RPMI8226 (cell line): ENCODE measurements at places on chromosomes 6 and 20.

DNA sequence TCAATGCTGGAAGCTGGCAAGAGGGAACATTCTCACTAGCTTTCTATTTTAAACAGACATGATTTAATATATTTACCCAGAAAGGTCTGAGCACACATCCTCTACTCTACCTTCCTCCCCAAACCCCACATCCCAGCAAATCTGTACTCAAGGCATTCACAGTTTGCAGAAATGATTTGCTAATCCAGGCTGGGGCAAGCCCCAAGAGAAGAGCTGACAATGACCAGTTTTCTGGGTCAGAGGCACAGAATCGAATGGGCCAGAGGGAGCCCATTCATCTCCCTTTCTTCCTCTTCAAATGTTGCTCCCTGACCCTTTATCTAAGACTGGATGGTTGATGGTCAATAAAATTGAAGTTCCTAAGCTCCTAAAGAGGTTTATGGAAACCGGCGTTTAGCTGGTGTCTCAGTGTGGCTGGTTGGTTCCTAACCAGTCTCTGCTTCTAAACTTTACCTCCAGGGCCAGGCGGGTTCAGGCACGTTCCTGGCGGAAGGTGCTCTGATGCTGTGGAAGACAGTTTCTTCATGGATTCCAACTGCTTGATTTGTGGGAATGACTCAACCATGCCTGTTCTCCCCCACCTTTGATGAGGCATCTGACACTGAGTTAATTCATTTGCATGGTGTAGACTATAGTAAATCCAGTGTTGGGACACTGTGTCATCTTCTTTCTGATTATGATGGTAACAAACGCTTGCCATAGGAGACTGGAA, 96.4 kb upstream of the IYD start:
- no peak for DNase-seq

DNA sequence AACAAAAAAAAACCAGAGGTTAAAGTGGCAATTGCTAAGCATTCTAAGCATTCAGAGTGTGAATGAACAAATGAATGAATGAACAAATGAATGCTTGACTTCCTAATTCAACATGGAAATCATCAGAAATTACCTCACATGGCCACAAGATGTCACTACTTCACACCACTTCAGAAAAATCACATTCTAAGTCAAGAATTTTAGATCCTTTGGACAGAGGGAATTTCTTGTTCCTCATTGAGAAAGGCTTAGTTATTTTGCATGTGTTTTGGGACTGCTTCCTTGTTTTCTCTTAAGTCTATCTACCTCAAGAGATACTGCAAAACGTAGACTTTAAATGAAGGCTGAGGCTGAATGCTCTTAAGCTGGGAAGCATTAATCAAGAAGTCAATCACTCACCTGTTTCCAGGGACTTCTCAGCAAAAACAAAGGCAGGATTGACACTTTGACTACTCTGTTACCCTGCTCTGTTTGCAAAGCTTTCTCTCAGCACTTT, 120.2 kb downstream of the MBOAT1 start:
- peak; percentile 48 for DNase-seq

DNA sequence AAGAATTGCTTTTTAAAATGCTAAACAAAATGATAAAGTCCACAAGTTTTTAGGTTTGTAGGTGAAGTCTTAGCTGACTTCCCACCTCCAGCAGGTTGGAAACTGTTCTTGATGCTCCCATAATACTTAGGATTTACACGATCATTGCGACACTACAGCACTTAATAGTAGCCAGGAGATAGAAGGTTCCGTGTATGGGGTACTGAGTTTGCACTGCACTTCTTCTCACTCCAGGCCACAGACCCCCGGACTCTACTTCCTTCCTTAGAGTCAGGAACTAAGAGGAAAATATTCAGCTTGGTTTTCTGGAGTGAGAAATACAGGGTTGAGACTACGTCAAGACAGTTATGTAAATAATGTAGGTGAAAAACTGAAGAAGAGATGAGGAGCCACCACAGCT, 56.1 kb upstream of the SGK1 start:
- no peak for DNase-seq

- DNase-seq, result no peak
These were observed 334.4 kb downstream of the QKI start for GRCh38 chr6:163748886-163749285.

GRCh38 chr6:5401845-5402738, 140.8 kb downstream of the FARS2 start:
- DNase-seq, result peak; percentile 49

GRCh38 chr6:156832231-156832647, 55.1 kb downstream of the ARID1B start:
- DNase-seq, result no peak

- DNase-seq, result no peak
These were observed 107.4 kb downstream of the TRIM27 start for GRCh38 chr6:28816339-28816908.

DNA sequence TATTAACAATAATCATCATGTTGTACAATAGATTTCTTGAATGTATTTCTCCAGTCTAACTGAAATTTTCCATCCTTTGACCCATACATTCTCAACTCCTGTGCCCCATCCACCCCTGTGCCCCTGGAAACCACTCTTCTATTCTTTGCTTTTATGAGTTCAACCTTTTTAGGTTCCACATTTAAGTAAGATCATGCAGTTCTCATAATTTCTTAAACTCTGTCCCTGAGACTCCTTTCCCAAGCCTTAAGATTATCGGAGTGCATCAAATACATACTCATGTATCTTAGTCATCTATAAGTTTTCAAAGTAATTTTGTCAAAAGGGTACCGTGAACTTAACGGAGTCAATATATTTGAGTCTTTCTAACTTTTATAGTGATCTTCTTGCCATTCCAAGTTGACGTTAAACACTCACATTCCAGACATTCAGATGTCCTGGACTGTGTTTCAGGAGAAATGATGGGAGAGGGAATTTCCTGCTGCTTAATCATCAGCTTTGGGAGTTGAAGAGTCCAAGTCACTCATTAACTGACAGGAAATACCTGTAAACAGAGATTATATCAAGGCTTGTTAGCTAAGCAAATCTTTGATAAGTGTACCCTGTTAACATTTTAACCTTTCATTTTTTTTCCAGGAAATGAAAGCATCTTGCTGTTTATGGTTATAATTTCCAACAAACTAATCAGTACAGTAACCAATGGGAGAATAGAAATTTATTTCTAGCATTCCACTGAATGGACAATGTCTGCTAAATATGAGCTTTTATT, 73.3 kb downstream of the ADGRG6 start:
- DNase-seq, result no peak

GRCh38 chr6:24859132-24859531, 60.4 kb upstream of the ARMH2 start:
- no peak for DNase-seq

- DNase-seq, result no peak
These were observed 7.0 kb downstream of the NDUFAF5 start for GRCh38 chr20:13791540-13792459.

DNA sequence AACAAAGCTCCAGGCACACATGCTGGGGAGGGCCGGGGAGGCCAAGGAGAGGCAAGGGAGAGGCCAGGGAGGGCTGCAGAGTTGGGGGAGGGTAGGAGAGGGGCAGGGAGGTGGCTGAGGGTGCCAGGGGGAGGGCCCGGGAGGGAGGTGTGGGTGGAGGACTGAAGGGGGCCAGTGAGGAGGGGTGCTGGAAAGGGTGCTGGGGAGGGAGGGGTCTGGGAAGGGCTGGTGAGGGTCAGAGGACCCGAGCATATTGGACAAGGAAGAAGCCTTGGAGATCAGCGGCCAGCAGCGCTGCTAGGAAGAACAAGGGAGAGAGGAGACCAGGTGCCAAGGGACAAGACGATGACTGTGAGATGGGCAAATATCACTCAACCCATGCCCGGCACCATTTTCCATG, 49.7 kb upstream of the GPR31 start:
- DNase-seq, result no peak

DNA sequence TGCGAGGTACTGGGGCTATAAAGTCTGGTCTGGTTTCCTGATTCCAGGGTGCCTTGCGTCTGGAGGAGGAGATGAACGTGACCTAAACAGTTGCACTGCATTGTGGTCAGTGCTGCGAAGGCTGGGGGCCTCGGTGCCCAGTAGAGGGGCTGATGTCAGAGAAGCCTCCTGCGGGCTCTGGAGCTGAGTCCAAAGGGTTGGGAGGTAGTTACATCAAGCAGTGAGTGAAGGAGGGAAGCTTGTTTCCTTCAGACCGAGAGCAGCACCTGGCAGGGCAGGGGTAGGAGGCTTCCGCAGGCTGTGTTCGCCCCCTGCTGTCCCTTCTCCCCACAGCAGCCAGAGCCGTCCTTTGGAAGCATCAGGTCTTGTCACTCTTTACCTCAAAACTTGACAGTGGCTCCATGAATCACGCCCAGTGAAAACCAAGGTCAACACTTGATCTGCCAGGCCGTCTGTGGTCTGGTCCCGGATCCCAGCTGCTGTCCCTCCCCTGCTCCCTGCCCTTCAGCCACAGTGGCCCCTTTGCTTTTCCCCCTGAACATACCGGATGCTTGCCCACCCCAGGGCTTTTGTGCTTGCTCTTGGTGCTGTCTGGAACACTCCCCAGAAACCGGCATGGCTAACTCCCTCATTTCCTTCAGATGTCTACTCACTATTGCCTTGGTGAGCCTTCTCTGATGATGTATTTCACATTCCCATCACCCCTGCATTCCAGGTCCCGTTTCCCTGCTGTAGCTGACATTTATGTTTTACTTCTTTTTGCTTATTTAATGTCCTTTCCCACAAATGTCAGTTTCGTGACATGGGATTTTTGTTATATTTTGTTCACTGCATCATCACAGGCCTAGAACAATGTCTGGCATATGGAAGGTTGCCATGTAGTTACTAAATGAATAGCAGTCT, 7.0 kb downstream of the DYNLRB1 start:
- peak; percentile 41 for DNase-seq

DNA sequence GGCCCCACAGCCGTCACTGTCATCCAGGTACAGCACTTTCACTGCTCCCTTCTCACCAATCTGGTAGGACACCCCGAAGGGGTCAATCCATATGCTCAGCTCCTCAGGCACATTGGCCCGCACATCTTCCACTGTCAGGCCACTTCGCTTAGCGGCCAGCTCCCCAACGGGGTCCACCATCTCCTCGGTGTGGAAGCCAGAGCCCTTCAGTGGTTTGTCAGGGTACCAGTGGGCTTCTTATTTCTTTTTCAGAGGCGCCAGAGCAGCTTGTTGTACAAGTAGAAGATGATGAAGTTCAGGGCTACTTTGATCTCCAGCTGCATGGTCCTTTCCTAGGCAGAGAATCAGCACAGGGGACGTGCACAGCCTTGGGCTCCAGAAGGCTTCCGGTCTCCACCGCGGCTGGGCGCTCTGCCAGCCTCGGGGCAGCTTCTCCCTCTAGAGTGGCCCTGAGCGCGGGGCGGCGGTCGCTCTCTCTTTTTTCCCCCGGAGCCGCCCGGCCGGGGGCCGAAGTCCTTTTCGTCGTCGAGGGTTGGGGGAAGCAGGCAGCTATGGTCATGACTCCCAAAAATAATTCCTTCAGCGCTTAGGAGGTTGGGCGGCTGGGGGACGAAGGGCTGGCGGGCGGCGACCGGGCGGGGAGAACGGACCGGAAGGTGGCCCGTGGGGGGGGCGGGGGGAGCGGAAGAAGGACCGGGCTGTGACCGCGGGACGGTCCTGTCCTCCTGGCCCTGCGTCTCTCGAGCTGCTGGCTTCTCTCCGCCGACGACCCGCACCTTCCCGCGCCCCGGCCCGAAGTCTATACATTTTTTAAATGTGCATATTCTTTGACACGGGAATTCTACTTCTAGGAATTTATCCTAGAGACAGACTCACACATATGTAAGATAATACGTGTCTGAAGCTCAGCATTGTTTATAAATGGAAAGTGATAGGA, 6.5 kb upstream of the ZSCAN9 start:
- DNase-seq, result peak; percentile 95

DNA sequence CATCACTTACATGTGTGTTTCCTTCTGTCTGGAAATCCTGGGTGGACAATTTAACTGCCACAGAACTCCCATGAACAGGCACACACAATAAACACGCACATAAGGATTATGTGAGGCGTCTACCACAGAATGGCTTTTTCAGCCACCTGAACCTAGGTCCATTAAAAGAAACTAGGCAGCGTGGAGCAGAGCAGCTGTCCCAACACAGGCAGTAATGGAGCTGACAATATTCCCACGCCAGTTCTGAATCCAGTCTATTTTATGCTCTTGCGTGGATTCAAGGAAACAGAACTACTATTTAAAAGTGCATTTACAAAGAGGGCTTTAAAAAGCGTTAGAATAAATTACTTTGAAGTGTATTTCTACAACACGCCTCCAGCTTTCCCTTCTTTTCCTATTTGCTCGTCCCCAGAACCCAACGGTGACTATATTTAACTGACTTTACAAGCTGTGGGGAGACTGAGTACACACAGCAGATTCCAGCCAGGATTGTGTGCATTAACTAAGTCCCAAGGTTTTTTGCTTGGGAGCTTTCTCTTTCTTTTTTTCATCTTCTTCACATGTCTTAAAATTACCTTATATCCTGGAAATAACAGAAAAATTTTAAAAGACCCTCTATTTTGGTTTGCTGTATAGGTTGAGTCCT, 95.9 kb downstream of the GMDS start:
- DNase-seq, result no peak

DNA sequence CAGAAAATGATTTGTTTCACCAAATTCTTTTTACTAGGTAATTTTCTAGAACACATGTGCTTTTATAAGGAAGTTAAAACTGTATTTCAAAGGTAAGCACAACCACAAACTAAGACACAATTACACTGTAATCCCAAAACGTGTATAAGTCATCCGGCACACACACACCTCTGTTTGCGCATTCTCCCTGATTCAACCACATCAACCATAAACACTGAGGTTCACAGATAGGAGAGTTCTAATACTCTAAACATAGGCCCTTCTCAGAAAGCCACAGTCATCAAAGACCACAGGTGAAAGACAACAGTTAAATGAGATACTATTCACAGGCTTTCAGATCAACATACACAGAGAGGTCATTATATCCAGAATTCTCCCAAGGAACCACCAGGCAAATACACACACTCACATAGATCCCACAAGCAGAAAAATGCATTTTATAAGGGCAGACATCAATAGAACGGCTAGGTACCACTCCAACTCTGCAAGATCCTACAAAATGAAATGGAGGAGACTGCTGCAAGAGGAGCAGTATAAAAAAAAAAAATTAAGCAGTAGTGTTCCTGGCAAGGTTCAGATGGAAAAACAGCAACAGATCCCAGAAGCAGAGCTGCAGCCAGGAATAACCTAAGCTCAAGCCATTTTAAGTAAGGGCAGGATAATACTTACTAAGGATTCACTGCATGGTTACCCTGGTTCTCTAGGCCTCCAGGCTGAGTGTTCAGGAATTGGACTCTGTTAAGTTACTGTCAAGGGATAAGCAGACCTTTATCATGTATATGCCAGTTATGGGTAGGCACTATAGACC, 6.6 kb upstream of the FBXO9 start:
- no peak for DNase-seq
